ENCODE measurements at places on chromosomes 3 and 15. TPM values are rescaled to one million over a fixed set of nuclear protein-coding genes. Genes with fewer than 3 reads are reported as not detected.

The PDZRN3 gene
- total RNA-seq, result not detected

The STAC gene
- 1.2 TPM for total RNA-seq

The TRAT1 gene
- not detected for total RNA-seq

The WDR53 gene
- total RNA-seq, result 12.8 TPM

The SLC28A1 gene
- not detected for total RNA-seq

DNA sequence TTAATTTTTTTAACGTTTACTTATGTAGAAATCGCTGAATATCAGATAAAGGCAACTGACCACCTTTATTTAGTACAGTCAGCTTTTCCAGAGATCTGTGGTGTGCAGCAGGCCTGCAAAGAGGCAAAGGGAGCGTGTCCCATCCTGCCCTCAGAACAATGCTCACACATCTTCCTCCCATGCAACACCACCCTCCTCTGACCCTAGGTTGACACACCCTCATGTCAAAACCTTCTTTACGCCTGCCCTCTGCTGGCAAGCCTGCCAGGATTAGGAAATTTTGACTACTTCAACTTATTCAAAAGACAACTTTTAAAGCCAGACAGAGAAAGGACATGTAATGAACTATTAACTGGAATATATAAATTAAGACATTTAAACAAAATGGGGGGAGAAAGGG lies 513.7 kb downstream of the FOXP1 start:
- peak; percentile 39 for DNase-seq

DNA sequence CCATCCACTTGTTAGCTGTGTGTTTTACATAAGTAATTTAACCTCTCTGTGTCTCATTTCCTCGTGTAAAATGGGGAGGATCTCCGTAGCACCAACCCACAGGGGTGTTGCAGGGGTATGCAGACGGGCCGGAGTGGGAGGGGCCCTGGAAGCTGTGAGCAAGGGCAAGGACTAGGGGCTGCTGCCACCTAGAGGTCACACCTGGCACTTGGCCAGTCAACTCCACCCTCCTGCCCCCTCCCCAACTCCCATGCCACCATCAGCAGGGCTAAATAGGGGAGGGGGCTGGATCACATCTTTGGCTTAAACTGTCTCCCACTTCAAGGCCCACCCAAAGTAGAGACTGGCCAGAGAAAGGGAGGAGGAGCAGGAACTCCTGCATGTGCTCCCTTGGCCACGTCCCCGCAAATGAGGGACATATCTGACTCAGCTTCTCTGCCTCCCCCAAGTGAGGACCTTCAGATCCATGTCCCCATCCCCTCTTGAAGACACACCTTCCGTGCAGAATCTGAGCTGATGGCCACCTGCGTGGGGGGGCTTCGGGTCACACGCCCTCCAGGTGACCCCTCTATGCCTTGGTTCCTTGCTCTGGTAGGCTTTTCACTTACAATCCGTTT lies 2.6 kb downstream of the CCDC9B start:
- peak; percentile 81 for DNase-seq

DNA sequence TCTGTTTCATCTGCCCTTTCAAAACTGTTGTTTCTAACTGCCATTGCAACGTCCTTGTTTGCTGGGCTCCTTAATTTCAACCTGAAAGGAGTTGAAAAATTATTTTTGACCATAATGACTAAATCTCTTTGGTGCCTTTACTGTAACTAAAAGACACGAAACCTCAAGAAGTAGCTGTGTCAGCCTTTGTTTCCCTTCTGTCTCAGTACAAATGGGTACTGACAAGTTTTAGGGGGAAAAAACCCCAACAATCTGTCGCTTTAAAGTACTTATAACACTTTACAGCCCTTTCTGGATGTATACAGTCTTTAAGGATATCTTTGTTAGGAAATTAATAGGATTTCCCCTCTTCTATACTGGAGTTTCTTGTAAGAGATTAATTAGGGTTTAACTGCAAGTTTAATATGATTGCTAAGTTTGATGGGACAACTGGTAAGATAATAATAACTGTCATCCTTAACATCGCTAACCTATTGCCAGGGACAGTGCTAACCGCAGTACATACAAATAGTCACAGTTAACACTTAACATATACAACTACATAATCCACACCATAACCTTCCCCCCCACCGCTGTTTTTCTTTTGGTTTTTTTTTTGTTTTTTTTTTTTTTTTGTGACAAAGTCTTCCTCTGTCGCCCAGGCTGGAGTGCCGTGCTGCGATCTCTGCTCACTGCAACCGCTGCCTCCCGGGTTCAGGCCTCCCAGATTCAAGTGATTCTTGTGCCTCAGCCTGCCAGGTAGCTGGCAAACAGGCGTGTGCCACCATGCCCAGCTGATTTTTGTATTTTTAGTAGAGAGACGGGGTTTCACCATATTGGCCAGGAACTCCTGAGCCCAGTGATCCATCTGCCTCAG lies 1.7 kb downstream of the GXYLT2 start:
- DNase-seq, result no peak

GRCh38 chr3:87494264-87494663 lies 217.9 kb upstream of the POU1F1 start:
- DNase-seq, result no peak

DNA sequence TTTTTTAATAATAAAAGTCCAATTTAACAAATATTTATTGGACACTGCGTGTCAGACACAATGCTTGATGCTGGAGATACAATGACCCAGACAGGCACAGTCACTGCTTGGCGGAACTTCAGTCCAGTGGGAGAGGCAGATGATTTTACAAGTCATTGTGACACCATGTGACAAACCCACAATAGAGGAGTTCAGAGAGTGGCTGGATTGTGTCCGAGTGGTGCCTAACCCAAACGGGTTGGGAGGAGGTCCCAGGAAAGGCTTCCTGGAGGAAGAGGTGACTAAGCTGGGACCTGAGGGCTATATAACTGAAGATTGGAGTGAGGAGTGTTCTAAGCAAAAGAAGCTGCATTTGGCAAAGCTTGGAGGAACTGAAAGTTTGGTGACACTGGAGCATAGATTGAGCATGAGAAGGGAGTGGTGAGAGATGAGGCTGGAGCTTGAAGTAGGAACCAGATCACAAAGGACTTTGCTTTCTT lies 41.4 kb downstream of the CRTC3 start:
- DNase-seq, result peak; percentile 87

- DNase-seq, result peak; percentile 68
Measured at GRCh38 chr3:154872074-154872473, 208.0 kb upstream of the MME start.

DNA sequence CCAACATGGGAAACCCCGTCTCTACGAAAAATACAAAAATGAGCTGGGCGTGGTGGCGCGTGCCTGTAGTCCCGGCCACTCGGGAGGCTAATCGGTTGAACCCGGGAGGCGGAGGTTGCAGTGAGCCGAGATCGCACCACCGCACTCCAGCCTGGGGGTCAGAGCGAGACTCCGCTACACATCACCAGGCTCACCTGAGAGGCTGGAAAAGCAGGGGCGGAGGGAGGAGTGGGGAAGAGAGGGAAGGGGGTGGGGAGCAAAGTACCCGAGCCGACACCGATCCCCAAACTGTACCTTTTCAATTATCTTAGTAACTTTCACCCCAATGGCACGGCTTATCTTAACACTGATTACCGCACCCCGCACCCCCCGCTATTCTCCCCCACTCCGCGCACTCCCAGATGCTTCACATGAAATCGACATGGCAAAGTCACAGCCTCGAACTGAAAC lies 46.4 kb upstream of the SYNM start:
- no peak for DNase-seq

- DNase-seq, result no peak
Measured at GRCh38 chr3:195893516-195893915, 14.8 kb downstream of the TNK2 start.

- no peak for DNase-seq
Measured at GRCh38 chr3:73719413-73719851, 94.7 kb upstream of the PDZRN3 start.

GRCh38 chr15:76330080-76330680 lies 6.4 kb upstream of the ISL2 start:
- DNase-seq, result peak; percentile 51

- DNase-seq, result no peak
Measured at GRCh38 chr3:99668044-99668443, 29.6 kb downstream of the COL8A1 start.

- DNase-seq, result peak; percentile 58
Measured at GRCh38 chr15:74038707-74039655, 43.4 kb downstream of the GOLGA6A start.
